Naive thymus-derived CD4-positive, alpha-beta T cell (primary cell): ENCODE measurements at places on chromosomes 6 and 20. TPM values are rescaled to one million over a fixed set of nuclear protein-coding genes. Genes with fewer than 3 reads are reported as not detected.

GRCh38 chr6:65123521-65123920 lies 583.5 kb downstream of the EYS start:
- no peak for DNase-seq

GRCh38 chr6:125577124-125577662 lies 172.2 kb upstream of the HEY2 start:
- DNase-seq: no peak

DNA sequence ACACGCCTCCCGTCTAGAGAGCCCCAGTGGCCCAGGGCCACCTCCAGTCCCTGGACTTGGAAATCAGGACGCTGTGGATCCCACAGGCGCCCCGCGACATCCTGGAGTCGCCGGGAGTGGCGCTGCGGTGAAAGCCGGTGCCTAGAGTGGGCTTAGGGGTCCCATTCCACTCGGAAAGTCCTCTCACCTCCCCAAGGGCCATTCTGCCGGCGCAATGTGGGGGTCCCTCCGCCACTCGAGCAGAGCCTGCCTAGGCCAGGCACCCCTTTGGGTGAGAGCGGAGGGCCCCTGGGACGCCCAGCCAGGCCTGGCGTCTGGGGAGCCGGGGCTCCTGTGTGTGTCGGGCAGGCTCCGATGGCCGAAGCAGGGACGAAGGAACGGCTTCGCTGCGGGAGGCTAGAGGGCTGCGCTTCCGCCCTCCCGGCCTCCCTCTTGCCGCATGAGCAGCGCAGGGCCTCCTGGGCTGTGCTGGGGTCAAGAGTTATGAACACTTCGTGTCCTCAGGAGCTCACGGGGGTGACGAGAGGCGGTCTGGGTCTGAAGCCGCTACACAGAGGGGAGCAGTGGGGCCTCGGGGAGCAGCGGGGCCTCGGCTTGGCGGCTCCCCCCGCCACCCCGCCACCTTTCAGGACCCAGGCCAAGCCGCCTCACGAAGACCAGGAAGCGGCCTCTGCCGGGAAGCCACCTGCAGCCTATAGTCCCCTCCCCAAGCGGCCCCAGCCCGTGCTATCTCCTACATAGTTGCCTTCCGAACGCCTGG lies 13.6 kb downstream of the POU3F2 start:
- DNase-seq: no peak

- no peak for DNase-seq
These were observed 40.9 kb downstream of the LGSN start for GRCh38 chr6:63278916-63279315.

- DNase-seq: peak; percentile 84
These were observed 23.0 kb upstream of the GTSF1L start for GRCh38 chr20:43749734-43750294.

GRCh38 chr6:15357782-15358181 lies 111.9 kb downstream of the JARID2 start:
- no peak for DNase-seq

GRCh38 chr6:18424201-18424600 lies 37.1 kb downstream of the RNF144B start:
- no peak for DNase-seq

- no peak for DNase-seq
These were observed 134.5 kb downstream of the VEGFA start for GRCh38 chr6:43904311-43905123.

GRCh38 chr20:53706466-53707370 lies 113.1 kb upstream of the ZNF217 start:
- peak; percentile 71 for DNase-seq

DNA sequence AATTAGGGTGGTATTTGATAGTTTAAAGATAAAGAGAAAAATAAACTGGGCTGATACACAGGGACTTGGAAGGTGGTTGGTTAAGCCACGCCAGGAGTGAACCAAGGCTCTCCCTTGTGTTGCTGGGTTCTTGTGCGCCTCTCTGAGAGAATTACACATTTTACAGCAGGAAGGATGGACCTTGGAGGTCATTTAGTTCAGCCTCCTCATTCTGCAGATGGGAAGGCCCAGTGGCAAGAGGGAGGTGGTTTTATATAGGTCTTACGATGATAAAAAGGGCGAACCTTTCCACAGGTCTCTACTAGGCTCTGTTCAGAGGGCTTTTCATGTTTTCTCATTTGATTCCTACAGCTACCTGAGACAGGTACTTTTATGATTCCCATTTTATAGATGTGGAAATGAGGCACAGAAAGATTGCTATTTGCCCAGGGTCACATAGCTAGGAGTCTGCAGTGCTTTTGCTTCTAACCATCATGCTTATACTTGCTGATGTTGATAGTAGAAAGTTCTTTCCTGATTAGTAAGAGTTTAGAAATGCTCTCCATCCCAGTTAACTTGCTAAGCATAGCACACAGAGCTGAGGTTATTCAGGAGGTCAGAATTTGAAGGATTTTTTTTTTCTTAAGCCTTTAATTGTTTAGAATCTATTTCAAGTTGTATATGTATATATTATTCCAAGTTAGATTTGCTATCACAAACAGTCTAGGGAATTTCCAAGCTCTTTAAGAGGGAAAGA lies 12.8 kb downstream of the HIVEP1 start:
- DNase-seq: no peak

DNA sequence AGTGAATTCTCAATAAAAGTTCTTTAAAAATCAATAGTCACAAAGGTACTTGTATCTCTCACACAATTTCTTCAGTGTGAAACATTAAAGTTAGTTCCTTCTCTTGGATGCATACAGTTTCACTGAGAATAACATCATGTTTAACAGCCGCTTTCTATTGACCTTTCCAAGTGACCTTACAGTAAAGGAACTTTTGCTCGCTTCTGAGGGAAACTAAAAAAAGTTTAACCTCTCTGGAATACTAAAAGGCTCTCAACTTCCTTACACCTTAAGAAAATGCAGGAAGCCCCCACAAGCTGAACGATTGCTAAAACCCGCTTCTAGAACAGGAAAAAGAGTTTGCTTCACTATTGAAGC lies 1.3 kb downstream of the RRAGD start:
- no peak for DNase-seq

DNA sequence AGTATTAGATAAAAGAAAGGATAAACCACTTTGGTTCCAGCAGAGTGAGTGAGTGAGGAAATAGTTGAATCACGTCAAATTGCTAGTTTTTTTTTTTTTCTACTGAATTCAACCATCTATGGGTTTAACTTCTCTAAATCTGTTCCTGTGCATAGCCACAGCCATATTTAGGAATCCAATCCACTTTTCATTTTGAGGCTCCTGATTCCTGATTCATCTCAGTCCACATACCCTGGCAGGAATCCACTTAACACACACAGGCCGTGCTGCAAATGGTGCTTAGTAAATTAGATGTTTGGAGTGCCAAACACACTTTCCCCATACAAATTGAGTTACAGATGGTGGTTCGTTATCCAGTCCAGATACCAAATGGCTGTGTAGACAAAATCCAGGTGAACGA lies 220.3 kb downstream of the ALDH8A1 start:
- DNase-seq: no peak

GRCh38 chr6:84392261-84392660 lies 164.8 kb upstream of the CEP162 start:
- no peak for DNase-seq

DNA sequence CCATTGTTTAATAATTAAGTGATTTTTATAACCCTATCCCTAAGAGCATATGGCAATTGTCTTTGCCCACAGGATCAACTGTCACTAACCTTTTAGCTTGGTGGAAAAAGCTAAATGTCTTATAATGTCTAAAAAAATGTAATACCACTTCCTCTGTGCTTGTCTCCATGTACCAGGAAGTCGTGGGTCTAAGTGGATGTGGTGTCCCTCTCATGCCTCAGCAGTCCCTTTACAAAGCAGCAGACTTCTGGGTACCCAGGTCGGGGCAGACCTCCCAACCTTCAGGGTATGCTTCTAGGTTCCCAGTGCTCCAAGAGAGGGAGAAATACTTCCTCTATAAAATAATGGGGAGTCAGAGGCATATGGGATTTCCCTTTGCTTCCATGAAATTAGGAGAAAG lies 74.7 kb downstream of the ZHX3 start:
- no peak for DNase-seq

DNA sequence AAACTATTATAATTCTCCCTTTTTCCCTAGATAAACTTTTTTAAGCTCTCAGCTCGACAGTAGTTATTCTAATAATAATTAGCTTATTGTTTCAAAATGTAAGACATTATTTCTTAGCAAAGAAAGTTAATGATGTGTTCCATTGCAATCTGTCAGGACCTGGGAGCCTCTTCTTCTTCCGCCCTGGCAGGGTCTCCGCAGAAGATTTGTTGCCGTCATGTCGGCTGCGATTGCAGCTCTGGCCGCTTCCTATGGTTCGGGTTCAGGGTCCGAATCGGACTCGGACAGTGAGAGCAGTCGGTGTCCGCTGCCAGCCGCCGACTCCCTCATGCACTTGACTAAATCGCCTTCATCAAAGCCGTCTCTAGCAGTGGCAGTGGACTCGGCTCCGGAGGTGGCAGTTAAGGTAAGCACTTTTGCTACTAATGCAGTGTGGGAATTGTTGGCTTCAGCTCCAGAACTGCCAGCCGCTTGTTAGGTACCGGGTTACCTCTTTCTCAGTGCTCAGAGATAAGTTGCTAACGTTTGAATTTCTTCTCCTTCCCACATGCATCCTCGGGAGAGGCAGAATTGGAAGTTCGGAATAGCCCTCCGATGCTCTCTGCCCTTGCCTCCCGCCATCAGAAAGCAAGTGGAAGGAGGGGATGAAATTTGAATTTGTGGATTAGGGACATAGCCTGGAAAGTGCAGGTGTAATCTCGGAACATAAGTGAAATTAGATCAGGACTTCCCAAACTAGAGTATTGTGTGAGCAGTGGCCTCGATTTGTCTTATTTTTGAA lies at the start of gene CDC40:
Gene CDC40, plus strand, starts transcription at position 200 of the 781 bp plus-strand sequence. Its CDS starts 18 bp downstream, at position 218.
- no peak for DNase-seq

GRCh38 chr6:125792172-125792571 lies 1.4 kb downstream of the NCOA7 start:
- no peak for DNase-seq

Gene DNAH8
- 0.05 TPM for total RNA-seq

Gene KHDC1L
- total RNA-seq: not detected

Gene EDEM2
- 15.4 TPM for total RNA-seq

Gene CFAP206
- not detected for total RNA-seq

Gene MLN
- total RNA-seq: not detected in 2 replicates

Gene KHDC1
- total RNA-seq: 2.9 and 3.7 TPM in 2 replicates

Gene MED23
- 59.1 TPM for total RNA-seq

Gene LHFPL5
- not detected for total RNA-seq
